ENCODE measurements at places on chromosomes 7 and 10.

DNA sequence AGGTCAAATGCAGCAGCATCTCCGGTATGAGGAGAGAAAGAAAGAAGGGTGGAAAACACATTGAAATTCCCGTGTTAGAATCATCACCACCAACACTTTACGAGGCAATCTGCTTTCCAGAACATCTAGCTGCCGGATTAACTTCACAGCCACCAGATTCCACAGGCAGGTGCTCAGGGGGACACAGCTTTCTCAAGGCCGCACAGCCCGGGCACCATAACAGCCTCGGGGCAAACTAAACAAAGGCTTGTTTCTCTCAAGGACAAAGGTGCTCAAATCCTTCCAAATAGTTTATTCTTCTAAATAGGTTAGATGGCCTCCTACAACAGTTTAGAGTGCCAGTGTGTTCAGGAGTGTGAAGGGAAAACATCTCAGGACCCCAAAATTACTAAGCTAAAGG lies 156.3 kb downstream of the DIP2C start:
- no peak for DNase-seq

DNA sequence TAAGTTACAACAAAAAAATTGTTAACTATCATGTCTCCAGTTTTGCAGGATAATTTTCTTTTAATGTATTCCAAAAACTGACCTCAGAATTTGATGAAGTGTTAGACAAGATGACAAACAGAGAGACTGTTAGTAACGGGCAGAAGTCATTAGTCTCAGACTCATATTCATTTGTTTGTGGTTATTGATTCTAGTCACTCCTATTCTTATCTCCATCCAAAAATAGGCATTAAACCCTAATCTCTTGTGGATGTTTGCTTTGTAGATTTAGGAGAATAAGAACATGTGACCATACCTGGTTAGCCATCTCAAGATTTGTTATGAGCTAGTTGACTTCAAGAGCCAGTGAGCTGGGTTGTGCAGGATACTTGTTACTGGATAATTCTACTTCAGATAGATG lies 261.1 kb downstream of the AUTS2 start:
- DNase-seq = no peak

DNA sequence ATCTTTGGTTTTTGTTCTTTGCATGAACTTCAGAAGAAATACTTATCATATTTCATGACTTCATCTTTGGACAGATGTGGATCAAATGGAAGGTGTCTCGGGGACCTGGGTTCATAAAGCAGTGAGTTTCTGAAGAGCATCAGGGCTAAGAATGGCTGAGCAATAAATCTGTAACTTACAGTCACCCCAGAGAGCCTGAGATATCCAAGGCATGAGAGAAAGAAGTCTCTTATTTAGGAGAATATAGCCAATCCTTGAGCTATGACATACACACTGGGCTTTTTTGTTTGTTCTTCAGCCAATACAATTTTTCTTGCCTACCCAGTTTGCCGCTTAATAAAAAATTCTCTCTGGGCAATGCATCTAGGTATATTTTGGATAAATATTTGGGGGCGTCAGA lies 252.6 kb upstream of the INHBA start:
- DNase-seq = no peak

GRCh38 chr10:11424456-11425295 lies 186.8 kb downstream of the USP6NL start:
- DNase-seq = no peak

GRCh38 chr7:101900103-101900502 lies 82.7 kb downstream of the CUX1 start:
- DNase-seq = no peak

DNA sequence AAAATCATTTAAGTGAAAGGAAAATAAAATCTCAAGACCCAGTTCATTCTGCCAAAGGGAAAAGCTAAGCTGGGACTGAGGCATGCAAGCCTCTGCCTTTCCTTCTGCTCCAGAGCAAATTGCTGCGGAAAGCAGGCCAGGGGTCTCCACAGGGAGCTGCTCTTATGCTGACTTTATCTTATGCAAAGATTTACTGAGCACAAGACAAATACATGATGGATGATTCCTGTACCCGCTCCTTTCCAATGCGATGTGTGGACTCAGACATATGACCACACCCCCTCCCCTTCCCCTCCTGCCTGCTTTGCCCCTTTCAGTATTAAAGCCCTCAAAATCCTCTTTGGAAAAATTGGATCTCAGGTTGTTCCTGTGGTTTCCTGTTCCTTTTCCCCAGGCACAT lies 74.2 kb upstream of the INSIG1 start:
- no peak for DNase-seq

- no peak for DNase-seq
Measured at GRCh38 chr7:106657085-106657991, 3.6 kb downstream of the CCDC71L start.

DNA sequence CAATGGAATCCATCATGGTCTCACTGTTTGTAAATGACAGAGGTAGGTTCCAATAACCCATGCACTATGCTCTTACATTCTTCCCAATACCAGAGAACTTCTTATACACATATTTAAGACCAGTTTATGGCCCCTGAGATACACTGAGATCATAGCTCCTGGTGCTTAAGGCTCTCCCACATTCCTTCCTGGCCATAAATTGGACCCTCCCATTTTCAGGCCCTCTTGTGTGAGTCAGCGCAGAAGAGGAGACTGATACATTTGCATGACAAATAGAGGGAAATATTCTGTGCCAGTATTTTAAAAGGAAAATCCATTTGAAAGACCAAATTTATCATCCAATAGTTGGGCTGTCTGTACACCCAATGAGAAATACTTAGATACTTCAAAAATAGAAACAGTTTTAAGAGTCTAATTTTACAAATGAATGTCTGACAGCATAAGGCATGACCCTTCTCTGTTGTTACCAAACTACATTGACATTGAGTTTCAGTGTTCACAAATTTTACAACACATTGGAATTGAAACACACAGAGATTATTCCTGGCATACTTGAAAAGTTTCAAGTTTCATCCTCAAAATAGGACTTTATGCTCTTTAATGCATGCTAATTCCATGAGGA lies 35.3 kb downstream of the SLC16A9 start:
- DNase-seq = no peak

- DNase-seq = peak; percentile 10
Measured at GRCh38 chr7:108146070-108146842, 16.1 kb upstream of the LAMB4 start.

DNA sequence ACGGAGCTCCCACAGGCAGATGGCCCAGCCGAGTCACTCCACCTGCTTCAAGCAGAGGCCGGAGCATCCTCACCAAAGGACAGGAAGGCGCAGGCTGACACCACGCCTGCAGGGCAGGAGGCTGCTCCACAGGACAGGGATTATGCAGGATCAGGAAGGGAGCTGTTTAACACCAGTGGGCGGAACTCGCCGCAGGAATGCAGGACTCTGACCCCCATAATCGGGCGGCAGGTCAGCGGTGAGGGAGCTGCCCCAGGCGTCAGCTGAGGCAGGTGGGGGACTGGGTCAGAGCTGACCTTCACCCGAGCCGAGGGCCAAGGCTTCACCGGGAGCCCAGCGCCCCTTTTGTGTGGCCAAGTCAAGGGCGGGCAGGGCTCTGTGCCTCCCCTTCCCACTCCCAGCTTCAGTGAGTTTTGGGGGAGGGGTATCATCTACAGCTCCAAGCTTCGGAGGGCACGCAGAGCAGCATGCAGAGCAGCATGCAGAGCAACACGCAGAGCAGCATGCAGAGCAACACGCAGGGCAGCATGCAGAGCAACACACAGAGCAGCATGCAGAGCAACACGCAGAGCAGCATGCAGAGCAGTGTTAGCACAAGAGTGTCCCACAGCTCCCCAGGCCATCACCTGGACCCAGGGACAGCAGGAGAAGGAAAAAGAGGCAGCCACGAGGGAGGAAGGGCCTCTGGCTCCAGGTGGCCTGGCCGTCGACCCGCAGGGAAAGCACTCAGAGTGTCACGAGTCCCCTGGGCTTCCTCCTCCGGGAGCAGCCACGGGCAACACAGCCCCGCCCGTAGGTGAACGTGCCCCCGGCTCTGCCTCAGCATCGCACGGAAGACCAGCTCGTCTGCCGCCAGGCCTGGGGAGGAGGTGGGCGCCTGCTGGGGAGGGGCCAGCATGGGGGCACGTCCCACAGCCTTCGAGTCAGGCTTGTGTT lies 151.7 kb upstream of the PPP2R2D start:
- no peak for DNase-seq

GRCh38 chr10:90193240-90193985 lies 492.0 kb downstream of the KIF20B start:
- DNase-seq = no peak

DNA sequence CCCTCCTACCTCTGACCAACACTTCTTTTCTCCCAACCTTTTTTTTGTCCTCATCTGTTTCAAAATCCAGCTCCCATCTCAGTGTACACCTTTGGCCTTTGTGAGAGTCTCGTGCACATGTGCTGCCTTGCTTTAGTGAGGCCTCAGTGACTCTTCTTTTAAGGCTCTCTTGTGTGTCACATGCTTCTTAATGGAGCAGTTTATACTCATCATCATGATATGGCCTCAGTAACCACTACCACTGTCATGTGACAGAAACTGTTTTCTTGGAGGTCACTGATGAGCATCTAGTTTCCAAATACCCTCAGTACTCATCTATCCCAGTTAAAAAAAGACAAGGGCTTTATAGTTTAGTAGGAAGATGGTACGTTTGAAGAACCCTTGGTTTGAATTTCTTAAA lies 8.1 kb upstream of the ARHGAP22 start:
- DNase-seq = no peak

- no peak for DNase-seq
Measured at GRCh38 chr10:59229441-59229840, 53.0 kb downstream of the PHYHIPL start.

DNA sequence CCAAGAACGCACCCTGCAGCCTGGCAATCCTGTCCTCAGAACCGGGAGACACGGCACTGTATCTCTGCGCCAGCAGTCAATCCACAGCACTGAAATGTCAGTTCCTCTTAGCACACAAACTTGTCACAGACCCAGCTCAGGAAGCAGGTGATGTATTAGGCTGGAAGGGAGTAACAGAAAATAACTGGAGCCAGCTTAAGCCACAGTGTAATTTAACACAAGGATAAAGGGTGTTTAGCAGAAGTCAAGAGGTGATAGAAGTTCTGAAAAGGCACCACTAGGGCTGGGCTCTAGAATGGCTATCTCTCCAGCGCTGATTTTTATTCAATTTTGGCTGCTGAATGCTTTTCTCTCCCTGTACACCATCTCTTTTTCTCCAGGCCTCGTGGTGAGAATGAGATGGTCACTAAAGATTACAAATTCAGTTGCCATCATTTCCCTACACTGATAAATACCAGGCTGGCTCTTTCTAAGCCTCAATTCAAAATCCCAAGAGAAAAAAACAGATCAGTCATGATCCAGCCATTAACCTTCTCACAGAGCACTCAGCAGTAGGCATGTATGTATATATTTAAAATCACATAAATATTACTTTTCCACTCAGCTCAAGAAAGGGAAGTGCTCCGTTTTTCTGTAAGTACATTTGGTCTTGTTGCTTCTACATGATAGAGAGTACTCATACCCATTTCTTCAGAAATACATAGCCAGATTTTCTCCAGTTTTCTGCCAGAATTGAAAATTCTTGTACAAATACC lies 102.7 kb upstream of the PRSS1 start:
- DNase-seq = no peak

All from central memory CD8-positive, alpha-beta T cell (primary cell).